ENCODE measurements at places on chromosomes 2 and 18.

- DNase-seq = no peak
These were observed 2.2 kb downstream of the ONECUT2 start for GRCh38 chr18:57437402-57437765.

DNA sequence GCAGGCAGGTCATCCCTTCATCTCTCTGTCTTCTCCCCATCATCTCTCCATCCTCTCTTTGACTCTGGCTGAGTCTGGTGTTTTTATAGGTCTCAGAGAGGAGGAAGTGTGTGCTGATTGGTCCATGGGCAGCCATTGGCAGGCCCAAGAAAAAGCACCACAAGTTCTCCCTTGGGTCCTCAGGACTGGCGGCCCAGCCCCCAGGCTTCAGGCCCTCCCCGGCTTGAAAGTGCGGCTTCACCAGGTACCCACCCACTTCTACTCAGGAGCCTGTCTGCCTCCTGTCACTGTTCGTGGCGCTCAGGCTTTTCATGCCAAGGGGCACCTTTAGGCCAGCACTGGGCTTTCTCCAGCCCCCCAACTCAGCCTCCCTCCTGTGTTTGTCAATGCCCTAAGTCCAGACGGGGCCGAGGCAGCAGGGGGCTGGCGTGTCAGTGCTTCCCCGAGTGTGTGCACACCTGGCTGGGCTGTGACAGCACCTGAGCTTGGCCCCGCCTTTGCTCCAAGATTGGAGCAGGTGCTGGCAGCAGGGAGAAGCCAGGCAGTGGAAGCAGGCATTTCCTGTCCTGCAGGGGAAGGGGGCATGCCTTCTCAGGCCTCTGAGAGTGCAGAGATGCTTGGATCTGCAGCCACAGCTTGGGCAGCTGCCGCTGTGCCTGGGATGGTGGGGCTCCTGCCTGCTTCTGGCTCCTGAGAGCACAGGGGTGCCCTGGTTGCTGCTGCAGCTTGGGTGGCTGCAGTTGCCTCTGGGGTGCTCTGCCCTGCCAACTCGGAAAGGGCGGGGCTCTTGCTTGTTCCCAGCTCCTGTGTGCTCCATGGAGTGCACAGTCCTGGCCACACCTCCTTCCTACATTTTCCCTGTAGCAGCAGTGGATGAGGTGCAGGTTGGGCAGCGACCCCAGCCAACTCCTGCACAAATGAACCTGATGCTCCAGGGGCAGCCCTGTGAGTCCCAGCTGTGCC lies 34.1 kb downstream of the FBXO48 start:
- DNase-seq = no peak

DNA sequence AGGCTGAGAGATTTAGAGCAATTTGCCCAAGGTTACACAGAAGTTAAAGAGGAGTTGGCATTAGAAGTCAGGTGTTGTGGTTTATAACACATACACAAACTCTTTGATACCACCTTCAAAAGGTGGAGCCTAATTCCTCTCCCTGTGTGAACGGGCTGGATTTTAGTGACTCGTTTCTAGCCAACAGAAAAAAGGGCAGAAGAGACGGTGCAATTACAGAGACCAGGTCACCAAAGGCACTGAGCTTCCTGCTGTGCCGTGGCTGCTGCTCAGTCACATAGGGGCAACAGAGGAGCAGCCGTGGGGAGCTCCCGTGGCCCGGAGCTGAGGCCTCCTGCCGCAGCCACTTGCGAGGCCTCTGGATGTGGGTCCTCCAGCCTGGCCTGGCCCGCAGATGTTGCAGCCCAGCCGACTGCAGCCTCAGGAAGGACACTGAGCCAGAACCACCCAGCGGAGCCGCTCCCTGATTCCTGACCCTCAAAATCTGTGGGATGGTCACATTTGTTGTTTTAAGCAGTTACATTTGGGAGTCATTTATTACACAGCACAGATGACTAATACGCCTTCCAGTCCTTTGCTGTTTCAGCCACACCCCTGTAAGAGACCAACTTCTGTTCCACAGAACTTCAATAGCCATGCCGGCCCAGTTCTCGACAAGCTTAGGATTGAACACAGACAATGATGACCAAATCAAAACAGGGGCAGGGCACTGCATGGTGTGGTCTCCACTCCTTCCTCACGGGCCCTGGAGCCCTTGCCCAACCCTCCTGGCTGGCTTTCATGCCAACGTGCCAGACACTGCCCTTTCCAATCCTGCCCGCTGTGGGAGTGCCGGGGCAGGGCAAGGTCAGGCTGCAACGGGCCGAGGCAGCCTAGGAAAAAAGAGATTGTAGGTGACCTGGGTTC lies 17.1 kb downstream of the EDAR start:
- no peak for DNase-seq

GRCh38 chr2:126797622-126798275 lies 100.9 kb upstream of the TEX51 start:
- no peak for DNase-seq

GRCh38 chr2:109260886-109261700 lies 132.1 kb downstream of the SH3RF3 start:
- no peak for DNase-seq

DNA sequence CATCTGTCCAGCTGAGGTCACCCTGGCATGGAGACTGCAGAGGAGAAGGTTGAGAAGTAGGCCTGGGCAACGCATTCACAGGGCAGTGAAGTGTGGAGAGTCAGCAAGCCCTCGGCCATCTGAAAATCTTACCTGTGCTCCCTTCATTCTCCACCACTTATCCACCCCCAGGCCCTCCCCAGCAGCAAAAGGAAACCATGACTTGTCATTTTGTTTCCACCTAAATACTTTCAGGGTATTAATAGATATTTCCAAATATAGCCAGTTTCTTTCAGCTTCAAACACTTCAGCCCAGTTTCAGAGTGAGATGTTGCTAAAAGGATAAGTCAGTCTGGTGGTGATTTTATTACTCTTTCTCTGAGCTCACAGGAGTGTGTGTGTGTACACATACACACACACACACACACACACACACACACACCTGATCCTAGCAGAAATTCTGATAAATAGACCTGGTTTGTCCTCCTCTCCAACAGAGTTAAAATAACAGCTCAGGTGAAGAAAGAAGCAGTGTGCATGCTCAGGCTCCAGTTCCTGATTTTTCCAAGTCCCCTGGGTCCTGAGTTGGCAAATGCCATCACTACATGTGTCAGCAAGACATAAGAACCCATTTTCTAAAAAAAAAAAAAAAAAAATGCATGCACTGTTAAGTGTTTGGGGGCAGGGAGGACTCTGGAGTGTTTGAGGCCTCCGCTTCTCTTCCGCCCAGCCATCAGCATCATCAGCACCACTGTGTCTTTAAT lies 82.8 kb downstream of the LOXHD1 start:
- DNase-seq = no peak

DNA sequence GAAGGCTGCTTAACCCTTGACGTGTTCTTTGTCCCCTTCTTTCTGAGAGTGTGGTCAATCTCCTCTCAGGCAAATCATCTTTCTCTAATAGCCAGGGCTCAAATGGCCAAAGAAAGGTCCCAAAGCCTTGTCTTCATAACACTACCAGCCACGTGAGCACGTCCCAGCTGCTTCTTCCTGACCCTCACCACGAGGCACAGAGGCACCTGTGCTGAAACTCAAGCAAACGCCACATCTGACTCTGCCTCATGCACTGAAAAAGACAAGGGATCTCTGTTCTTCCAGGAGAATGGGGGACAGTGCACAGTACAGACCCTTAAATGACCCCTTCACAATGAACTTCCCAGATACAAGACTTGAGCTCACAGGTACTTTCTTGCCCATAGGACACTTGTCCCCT lies 31.8 kb downstream of the BCL11A start:
- DNase-seq = no peak

- DNase-seq = no peak
These were observed 9.8 kb downstream of the ARID5A start for GRCh38 chr2:96546321-96546720.

- no peak for DNase-seq
These were observed 120.9 kb downstream of the TMEFF2 start for GRCh38 chr2:192073878-192074277.
